ENCODE measurements at places on chromosomes 11 and 22.
A peak's percentile ranks its signal among the peaks of the same experiment; 100 is the strongest.

DNA sequence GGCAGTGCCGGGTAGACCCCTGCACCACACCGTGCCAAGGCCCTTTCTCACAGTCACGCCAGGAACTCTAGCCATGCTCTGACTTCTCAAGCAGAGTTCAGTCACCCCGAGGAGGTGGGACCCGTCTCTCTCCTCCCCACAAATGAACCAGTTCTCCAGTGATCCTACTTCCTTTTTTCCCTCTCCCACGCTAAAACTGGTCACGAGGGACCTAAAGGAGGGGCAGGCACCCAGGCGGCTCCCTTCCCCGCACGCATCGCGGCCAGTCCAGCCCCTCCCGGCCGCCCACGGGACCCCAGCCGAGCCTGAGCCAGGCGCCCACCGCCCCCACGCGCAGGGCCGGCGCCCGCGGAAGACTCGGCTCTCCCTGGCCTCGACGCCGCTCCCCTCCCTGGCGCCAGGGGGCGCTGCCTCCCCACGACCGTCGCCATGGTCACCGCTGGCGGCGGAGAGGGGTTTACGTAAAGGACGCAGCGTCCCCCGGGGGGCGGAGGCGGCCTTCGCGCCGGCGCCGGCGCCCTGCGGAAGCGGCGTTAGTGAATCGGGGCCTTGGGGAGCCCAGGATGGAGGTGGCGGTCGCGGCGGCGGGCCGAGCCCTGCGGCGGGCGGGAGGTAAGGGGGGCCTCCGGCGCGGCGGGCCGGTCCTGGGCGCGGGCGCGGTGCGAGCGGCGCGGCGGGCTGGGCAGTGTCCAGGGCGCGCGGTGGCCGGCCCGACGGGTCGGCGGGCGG lies at the start of gene DAGLA:
TSS of gene DAGLA (plus strand) at position 499 of the 729 bp plus-strand sequence. CDS start 39,765 bp downstream, outside the sequence.
- no peak for DNase-seq

- peak; percentile 42 for DNase-seq
Observed at GRCh38 chr11:45108070-45109064, 38.1 kb upstream of the PRDM11 start.

GRCh38 chr11:77501758-77502157 lies 27.9 kb upstream of the PAK1 start:
- DNase-seq: no peak

DNA sequence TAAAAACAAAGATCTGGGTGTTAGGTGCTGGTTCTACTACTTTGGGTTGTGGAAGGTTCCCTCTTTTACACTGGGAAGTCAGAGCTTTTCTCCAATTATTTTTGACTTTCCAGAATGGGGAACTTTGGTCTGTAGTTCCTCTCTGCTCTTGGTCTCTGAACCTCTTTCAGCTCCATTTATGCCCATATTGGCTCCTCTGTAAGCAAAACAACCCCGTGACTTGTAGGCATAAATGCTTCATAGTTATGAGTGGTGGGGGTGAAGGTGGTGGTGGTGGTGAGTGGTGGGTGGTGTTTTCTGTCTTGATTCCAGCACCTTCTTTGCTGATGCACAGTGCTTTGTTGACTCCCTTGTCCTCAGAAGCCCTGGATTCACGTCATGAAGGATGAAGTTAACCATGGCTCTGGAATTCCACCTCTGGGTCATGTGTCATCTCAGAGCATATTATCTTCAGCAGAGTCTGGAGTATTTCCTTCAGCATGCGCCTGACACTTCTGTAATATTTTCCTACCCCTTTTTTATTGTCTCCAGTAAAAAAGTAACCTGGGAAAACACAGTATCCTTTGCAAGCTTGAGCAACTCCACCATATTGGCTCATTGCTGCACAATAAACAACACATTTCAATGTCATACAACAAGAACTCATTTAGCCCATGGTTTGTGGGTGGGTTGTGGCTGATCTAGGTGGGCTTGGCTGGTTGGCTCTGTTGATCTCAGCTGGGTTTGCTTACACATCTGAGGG lies 24.1 kb upstream of the GRK3 start:
- DNase-seq: no peak

GRCh38 chr11:115075356-115075755 lies 397.0 kb downstream of the NXPE2 start:
- DNase-seq: no peak

GRCh38 chr11:2400762-2401435 lies 349 bp downstream of the TSSC4 start:
- no peak for DNase-seq

DNA sequence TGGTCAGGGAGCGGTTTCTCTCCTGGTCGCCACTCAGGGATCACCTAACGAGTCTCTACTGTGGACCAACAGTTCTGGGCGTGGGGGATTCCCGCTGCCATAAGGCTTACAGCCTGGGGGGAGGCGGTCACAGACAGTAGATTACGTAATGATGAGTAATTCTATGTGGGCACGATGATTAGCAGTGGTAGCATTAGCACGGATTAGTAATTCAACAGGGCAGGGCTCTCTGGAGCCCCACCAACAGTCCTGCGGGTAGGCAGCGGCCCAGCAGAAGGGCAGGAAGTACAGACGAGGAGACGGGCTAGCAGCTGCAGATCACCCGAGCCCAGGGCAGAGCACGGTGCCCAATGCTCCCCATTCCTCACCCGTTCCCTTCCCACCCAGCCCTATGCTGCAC lies 3.6 kb downstream of the SHISAL1 start:
- DNase-seq: no peak

DNA sequence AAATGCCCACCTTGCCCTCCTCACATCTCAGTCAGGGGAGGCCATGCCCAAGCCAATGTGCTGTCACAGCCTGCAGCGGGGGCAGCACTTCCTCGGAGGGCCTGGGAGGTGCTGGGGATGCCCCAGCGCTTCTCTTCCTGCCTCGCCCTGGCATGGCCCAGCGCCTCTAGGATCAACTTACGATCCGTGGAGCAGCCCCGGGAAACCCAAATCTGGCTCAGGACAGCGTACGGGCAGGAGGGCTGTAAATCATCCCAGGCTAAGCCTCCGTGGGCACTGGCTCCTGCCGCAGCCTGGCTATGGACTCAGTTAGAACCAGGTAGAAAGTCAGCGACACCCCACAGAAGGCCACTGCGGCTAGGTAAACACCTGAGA lies 60.9 kb upstream of the EMID1 start:
- no peak for DNase-seq

GRCh38 chr11:102495161-102496042 lies 35.1 kb downstream of the MMP7 start:
- peak; percentile 63 for DNase-seq

GRCh38 chr11:111176603-111177002 lies 68.9 kb upstream of the POU2AF2 start:
- no peak for DNase-seq

DNA sequence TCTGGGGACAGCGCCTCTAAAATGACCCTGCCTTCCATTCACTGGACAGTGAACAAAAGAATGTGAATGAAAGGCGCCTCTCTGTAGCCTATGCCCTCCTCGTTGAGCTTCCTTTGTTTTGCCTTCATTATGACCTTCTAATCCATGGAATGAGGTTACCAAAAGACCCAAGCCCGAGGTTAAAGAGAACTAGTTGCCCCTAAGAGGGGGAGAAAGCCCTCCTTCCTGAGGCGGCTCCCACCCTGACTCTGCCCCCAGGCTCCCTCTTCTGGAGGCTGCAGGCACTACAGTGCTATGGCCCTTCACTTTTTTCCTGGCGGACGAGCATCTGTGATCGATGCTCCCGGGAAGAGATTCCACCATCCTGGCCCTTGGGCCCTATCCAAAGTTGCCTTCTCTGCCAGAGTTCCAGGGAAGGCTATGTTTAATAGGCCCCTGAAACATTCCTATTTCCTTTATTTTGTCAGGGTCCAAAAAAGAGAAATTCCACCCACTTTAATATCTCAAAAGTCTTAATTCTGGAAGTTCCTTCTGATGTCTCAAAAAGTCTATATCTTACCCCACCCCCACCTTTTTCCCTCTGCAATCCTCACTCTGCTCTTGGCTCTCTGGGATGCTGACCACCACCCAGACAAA lies 147.3 kb downstream of the FEZ1 start:
- DNase-seq: peak; percentile 96

- no peak for DNase-seq
Observed at GRCh38 chr22:26442086-26442756, 13.2 kb downstream of the ASPHD2 start.

- no peak for DNase-seq
Observed at GRCh38 chr11:69277074-69277809, 16.7 kb upstream of the MYEOV start.

- DNase-seq: no peak
Observed at GRCh38 chr11:33296695-33297094, 39.5 kb downstream of the HIPK3 start.

DNA sequence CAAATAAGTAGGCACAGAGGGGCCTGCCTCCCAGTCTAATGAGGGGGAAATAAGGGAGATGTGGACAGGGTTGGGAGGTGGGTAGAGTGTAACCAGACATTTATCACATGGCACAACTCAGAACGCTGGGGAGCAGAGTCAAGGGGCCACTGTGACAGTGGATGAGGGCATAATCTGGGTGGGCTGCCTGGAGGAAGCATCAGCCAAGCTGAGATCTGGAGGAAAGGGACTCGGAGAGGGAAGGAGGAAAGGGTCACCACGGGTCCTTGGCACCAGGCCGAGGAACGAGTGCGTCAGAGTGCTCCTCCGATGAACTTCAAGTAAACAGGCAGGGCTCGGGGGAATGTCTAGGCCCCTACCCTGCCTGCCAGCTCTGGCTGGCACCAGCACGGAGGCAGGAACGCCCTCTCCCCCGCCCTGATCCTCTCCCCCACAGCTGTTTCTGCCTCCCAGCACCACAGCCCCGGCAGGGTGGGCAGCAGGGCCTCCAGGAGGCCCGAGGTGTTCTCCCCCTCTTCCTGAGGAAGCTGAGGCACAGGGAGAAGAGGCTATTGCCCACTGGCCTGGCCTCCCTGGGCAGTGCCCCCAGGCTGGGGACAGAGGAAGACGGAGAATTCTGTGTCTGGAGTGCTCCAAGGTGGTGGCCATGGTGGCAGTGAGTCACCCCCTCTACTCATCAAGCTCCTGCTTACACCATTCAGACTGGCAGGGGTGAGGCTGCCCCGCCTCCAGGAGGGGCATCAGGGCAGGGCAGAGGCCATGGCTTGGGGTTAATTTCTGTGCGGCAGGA lies 4.2 kb downstream of the ALDH3B1 start:
- DNase-seq: no peak

- no peak for DNase-seq
Observed at GRCh38 chr11:65944767-65945166, 513 bp upstream of the TSGA10IP start.

- no peak for DNase-seq
Observed at GRCh38 chr22:36135306-36135980, 25.1 kb downstream of the APOL3 start.

DNA sequence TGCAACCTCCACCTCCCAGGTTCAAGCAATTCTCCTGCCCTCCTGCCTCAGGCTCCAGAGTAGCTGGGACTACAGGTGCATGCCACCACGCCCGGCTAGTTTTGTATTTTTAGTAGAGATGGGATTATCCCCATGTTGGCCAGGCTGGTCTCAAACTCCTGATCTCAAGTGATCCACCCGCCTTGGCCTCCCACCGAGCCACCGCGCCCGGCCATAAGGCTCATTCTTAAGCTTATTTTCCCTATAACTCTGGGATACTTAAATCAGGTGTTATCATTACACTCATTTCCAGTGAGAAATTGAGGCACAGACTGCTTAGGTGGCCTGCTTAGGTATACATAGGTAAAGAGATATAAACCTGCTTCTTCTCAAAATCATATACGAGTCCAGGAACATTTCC lies 188.3 kb upstream of the MTNR1B start:
- DNase-seq: no peak

Measured in H1 (cell line).